ENCODE measurements at places on chromosomes 16 and 17. TPM values are rescaled to one million over a fixed set of nuclear protein-coding genes. Genes with fewer than 3 reads are reported as not detected.

DNA sequence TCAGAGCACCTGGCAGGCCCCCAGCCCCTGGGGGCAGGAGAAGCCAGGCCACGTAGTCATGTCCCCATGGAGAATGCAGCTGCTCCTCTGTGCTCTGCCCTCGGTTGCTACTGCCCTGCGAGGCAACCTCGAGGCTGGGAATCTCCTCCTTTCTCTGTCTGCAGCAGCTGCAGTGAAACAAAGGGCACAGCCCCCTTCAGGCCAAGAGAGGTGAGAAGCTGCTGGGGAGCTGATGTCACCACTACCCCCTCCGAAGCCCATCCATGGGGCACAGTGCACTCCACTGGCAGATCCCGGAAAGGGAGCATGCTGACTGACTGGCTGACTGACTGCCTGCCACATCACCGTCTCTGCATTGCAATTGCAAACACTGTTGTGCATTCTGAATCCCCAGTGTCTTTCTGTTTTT, 103.7 kb downstream of the GRIN2A start:
- H3K27me3 ChIP-seq: peaks cover 15% of the 10 kb centered on the region
- peaks cover 10% of the 10 kb centered on the region for H3K4me1 ChIP-seq
- DNase-seq: peak; percentile 91
- peak overlapping the region; percentile 71 for H3K27ac ChIP-seq
- no peaks in the 10 kb centered on the region for H3K36me3 ChIP-seq
- H3K4me3 ChIP-seq: no peak overlapping the region

DNA sequence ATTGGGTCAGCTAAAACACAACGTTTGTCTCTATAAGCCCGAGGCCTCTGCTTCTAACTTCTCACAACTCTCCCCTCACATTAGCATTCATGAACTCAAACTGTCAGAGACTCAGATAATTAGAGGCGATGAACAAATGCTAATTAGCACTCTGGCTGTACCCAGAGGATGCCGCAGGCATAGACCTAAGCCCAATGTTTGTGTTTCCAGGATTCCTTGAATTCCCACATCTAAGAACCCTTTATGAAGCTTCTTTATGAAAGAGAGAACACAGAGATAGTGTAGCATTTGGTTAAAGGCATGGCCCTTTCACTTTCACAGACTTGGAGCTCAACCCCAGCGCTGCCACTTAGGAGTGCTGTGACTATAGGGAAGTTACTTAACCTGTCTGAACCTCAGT, 512.2 kb downstream of the GRIN2A start:
- no peaks in the 10 kb centered on the region for H3K36me3 ChIP-seq
- H3K4me3 ChIP-seq: no peak overlapping the region
- peak; percentile 62 for DNase-seq
- no peaks in the 10 kb centered on the region for H3K27me3 ChIP-seq

GRCh38 chr17:42389899-42390298, 1.7 kb upstream of the STAT3 start:
- no peak overlapping the region for H3K27ac ChIP-seq
- peaks cover 50% of the 10 kb centered on the region for H3K27me3 ChIP-seq
- no peaks in the 10 kb centered on the region for H3K36me3 ChIP-seq
- DNase-seq: peak; percentile 66
- H3K4me3 ChIP-seq: peak overlapping the region; percentile 3

DNA sequence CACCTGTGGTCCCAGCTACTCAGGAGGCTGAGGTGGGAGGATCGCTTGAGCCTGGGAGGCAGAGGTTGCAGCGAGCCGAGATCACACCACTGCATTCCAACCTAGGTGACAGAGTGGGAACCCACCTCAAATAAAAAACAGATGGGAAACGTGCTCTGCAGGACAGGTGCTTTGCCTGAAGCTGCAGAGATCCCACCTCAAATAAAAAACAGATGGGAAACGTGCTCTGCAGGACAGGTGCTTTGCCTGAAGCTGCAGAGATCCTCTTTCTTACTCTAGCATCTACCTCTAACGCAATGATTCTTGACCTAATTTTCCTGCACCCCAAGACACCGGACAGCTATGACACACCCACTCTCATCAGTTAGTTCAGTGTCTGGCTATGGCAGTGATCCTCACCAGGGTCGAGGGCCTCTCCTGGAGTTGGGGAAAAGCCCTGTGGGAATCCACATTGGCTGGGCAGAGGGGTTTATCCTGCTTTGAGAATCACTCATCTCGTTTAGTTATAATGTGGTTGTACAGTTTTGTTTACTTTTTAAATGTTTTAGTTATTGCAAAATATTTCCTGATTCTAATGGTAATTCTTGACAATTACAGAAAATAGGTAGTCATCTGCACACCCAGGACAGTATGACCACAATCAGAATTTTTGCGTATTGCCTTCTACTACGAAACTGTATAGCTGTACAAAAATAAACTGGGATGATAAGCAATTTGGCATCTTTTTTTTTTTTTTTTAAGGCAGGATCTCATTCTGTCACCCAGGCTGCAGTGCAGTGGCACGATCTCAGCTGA, 11.4 kb downstream of the VPS53 start:
- H3K4me3 ChIP-seq: no peak overlapping the region
- no peaks in the 10 kb centered on the region for H3K4me1 ChIP-seq
- H3K27ac ChIP-seq: no peak overlapping the region
- H3K27me3 ChIP-seq: no peaks in the 10 kb centered on the region
- peaks cover 13% of the 10 kb centered on the region for H3K36me3 ChIP-seq
- no peak for DNase-seq

GRCh38 chr16:89727406-89728120, 6.2 kb downstream of the ZNF276 start:
- DNase-seq: peak; percentile 81
- H3K27me3 ChIP-seq: no peaks in the 10 kb centered on the region
- H3K4me1 ChIP-seq: peaks cover 5% of the 10 kb centered on the region
- H3K27ac ChIP-seq: no peak overlapping the region

GRCh38 chr16:11147754-11148444, 108.1 kb downstream of the SOCS1 start:
- H3K27ac ChIP-seq: no peak overlapping the region
- DNase-seq: no peak
- no peak overlapping the region for H3K4me3 ChIP-seq
- H3K36me3 ChIP-seq: peaks cover 7% of the 10 kb centered on the region
- no peaks in the 10 kb centered on the region for H3K4me1 ChIP-seq
- no peaks in the 10 kb centered on the region for H3K27me3 ChIP-seq

- H3K4me1 ChIP-seq: peaks cover 23% of the 10 kb centered on the region
- H3K27me3 ChIP-seq: no peaks in the 10 kb centered on the region
- H3K4me3 ChIP-seq: no peak overlapping the region
- H3K36me3 ChIP-seq: no peaks in the 10 kb centered on the region
These were observed 1001.6 kb upstream of the CDH8 start for GRCh38 chr16:63037761-63038396.

DNA sequence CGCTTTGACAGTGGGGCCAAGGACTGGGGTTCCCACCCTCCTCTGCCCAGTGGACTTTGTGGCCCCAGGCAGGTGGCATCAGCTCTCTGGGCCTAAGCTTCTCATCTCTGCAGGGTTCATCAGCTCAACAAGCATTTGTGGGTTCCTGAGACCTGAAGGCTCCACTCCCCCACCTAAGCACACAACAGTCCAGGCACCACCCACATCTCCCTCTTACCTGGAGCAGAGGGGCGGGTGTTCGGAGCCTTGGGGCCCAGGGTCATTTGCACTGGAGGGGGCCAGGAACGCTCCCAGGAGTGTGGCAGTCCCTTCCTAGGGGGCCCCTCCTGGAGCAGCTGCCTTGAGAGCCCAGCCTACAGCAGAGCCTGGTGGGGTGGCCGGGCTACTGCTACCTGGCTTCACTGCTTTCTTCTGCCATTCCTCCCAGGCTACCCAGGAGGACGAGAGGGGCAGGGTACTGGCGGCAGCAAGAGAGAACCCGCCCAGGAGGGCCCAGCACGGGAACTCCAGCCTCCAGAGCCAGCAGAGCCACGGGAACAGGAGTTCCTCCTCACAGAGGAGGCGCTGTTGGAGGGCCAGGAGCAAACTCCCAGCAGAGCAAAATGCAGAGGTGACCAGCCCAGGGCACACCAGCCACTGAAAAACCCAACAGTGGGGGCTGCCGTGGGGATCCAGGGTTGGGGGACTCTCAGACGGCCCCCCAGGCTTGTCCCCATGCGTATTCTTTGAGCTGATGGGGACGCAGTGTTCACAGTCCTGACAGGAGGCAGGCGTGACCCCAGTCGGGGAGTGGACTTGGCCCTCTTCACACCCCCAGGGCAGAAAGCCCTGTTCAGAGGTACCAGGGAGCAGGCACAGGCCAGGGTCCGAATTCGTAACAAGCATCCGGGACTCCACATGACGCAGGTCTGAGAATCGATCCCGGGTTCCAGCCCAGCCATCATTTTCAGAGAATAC, 35.1 kb upstream of the SLC38A10 start:
- H3K36me3 ChIP-seq: no peaks in the 10 kb centered on the region
- H3K4me3 ChIP-seq: no peak overlapping the region
- DNase-seq: peak; percentile 92

DNA sequence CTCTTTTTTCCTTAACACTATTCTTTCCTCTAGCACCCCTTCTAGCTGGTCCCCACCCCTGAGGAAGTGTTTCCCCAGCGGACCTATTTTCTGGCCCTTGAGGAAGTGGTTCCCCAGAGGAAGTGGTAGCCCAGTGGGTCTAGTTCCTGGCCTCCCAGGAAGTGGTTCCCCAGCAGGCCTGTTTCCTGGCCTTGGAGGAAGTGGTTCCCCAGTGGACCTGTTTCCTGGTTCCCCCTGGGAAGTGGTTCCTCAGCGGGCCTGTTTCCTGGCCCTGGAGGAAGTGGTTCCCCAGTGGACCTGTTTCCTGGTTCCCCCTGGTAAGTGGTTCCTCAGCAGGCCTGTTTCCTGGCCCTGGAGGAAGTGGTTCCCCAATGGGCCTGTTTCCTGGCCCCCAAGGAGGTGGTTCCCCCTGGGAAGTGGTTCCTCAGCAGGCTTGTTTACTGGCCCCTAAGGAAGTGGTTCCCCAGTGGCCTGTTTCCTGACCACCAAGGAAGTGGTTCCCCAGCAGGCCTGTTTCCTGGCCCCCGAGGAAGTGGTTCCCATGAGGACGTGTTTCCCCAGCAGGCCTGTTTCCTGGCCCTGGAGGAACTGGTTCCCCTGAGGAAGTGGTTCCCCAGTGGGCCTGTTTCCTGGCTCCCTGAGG, 58.3 kb downstream of the NTN1 start:
- DNase-seq: no peak
- H3K36me3 ChIP-seq: no peaks in the 10 kb centered on the region
- H3K27me3 ChIP-seq: no peaks in the 10 kb centered on the region
- H3K4me1 ChIP-seq: peaks cover 4% of the 10 kb centered on the region
- H3K27ac ChIP-seq: no peak overlapping the region
- no peak overlapping the region for H3K4me3 ChIP-seq

GRCh38 chr16:66857437-66857836, 13.2 kb downstream of the CA7 start:
- DNase-seq: no peak
- H3K4me1 ChIP-seq: no peaks in the 10 kb centered on the region
- no peak overlapping the region for H3K4me3 ChIP-seq
- no peaks in the 10 kb centered on the region for H3K36me3 ChIP-seq
- no peaks in the 10 kb centered on the region for H3K27me3 ChIP-seq
- H3K27ac ChIP-seq: no peak overlapping the region

GRCh38 chr17:49814781-49815529, 26.5 kb downstream of the KAT7 start:
- DNase-seq: no peak
- no peaks in the 10 kb centered on the region for H3K27me3 ChIP-seq
- H3K4me3 ChIP-seq: peak overlapping the region; percentile 41
- peak overlapping the region; percentile 55 for H3K27ac ChIP-seq
- H3K4me1 ChIP-seq: peaks cover 14% of the 10 kb centered on the region

- no peaks in the 10 kb centered on the region for H3K27me3 ChIP-seq
- no peak overlapping the region for H3K27ac ChIP-seq
- peaks cover 75% of the 10 kb centered on the region for H3K36me3 ChIP-seq
- H3K4me3 ChIP-seq: no peak overlapping the region
- H3K4me1 ChIP-seq: peaks cover 4% of the 10 kb centered on the region
These were observed 4.4 kb downstream of the GABARAPL2 start for GRCh38 chr16:75570396-75571065.

GRCh38 chr16:52591471-52591870, 44.5 kb upstream of the TOX3 start:
- H3K4me3 ChIP-seq: no peak overlapping the region
- H3K4me1 ChIP-seq: no peaks in the 10 kb centered on the region
- H3K36me3 ChIP-seq: no peaks in the 10 kb centered on the region
- H3K27me3 ChIP-seq: peaks cover 20% of the 10 kb centered on the region

DNA sequence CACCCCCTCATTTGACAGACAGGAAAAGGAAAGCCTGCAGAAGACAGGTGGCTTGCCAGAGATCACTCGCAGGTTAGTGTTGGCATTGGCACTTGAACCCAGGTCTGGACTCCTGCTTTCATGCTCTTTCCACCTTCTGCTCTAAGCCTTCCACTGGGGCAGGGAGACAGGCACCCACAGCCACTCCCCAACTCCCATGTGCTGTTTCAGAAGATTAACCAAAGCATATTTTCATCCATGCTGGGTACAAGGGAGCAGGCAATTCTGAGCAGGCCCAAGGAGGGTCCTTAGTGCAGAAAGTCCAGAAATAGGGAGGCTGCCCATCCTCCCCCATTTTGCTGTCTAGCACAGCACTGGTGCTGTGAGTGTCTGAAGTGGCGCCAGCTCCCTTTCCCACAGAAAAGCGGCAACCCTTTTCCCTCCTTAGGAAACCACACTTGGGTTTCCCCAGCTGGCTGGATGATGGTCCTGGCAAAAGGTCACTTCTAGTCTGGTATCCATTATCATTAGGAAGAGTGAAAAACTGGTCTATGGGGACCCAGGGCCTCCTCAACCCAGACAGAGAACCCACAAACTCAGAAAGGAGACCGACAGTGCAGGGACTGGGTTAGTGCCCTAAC, 2.0 kb upstream of the CAVIN1 start:
- no peak overlapping the region for H3K4me3 ChIP-seq
- H3K36me3 ChIP-seq: no peaks in the 10 kb centered on the region

DNA sequence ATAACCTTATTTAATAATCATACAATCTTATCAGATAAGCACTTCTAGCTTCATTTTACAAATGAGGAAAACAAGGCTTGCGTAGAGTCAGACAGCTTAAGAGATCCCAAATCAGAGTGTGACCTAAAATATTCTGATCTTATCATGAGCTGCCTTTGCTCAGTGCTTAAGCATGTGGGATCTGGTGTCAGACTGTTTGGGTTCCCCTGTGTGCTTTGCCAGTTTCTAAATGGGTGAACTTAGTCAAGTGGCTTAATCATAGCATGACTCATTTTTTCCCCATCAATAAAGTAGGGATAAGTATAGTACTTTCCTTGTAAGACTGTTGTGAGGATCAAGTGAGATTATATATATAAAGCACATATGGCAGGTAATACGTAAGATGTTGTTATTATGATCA, 612.6 kb upstream of the C16orf82 start:
- no peak overlapping the region for H3K4me3 ChIP-seq
- no peaks in the 10 kb centered on the region for H3K4me1 ChIP-seq
- no peak for DNase-seq
- H3K27ac ChIP-seq: no peak overlapping the region

Gene SOX8
- 5.1 TPM for total RNA-seq

Gene CTF1
- 3.8 TPM for total RNA-seq

Gene MRPS7
- total RNA-seq: 58.5 TPM

Gene FNDC8
- total RNA-seq: not detected

Gene CBX2
- 82.6 TPM for total RNA-seq

Measured in endodermal cell (in vitro differentiated cells).